ENCODE measurements at places on chromosomes 6 and 20.

DNA sequence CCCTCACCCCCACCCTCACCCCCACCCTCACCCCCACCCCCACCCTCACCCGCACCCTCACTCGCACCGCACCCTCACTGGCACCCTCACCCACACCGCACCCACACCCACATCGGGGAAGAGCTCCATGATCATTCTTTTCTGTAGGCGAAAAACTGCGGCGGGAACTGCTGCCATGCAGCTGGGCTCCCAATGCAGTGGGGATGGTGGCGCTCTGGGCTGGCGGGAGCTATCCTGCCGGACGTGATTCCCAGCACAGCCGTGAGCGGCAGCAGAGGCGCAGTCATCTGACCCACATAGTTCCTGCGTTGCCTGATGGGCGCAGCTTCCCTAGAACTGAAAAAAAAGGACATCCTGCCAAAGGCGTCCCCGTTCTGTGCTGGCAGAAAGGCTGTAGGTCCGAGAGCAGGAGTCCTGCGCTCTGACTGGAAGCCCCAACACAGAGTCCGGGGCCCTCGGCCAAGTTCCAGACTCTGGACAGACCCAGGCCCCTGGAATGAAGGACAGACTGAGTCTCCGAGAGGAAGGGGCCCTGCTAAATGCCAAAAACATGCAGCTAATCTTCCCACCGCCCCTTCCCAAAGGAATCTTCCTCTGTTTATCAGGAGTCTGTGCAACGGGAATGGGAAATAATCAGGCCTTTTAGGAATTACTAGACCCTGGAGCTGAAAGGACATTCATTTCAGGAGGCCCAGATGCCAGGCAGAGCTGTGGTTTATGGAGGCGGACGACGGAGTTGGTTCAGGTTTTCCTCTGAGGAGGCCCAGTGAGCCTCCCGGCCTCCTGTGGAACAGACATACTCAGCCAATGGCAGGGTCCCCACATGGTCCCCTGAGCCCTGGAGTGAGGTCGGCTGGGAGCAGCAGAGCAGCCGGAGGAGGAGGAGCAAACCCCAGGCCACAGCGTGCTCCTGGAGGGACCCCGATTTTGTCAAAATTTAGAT is 14.1 kb upstream of the TCFL5 start:
- DNase-seq, result no peak

- peak; percentile 19 for DNase-seq
These were observed 52.6 kb upstream of the MAFB start for GRCh38 chr20:40741507-40742106.

DNA sequence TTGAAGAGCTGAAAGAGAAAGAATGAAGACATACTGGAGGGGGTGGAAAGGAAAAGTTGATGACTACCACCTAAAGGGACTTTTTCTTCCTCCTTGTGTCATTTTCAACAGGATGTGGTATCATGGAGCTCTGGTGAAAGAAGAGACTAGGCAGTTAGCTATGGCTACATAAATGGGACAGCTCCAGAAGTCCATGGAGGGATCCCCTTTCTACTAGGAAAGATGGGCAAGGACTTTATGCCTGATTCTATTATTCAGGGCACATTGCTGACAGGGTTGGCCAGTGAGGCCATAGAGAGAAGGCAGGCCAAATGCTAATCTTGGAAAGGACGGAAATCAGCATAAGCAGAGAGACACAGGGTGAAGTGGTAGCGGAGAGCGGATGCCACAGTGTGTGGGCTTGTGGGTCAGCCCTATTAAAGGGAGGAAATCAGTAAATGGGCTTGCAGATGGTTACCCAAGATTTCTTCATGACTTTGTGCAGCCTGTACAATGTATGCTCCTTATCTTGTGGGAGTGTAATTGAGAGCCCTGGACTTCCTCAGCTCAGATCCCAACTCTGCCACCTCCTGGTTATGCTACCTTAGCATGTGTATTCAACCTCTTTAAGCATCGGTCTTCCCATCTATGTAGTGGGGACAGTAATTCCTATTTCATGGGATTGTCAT is 77.4 kb upstream of the TMEM170B start:
- DNase-seq, result no peak

- peak; percentile 12 for DNase-seq
These were observed 55.2 kb upstream of the RREB1 start for GRCh38 chr6:7052443-7053011.

GRCh38 chr6:16230953-16231352 is 7.4 kb upstream of the GMPR start:
- no peak for DNase-seq

- no peak for DNase-seq
These were observed 30.3 kb upstream of the VEGFA start for GRCh38 chr6:43739642-43740091.

GRCh38 chr20:17823409-17824144 is 123.8 kb downstream of the BANF2 start:
- DNase-seq, result no peak

DNA sequence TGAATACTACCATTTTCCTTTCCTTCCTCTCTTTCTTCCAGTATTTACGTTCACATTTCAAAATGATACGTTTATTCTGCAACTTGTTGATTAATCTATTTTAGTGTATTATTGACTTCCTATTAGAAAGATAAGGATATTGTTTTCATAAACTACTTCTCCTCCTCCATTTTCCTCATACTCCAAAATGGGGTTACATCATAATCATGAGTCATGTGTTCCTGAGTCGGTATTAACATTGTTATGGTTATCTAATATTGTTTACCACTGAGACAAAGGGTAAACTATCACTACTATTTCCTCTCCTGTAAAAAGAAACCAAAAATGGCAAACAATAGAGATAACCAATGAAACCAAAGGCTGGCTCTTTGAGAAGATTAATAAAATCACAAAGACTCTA is 126.5 kb upstream of the CDYL start:
- DNase-seq, result no peak

- DNase-seq, result no peak
These were observed 55.9 kb downstream of the PRKN start for GRCh38 chr6:162671580-162672165.
